Activated naive CD8-positive, alpha-beta T cell treated with anti-CD3 and anti-CD28 coated beads, Interleukin-2, amount 10 ng/mL, durations not matched to agents 7 days and 5 days (primary cell): ENCODE measurements at places on chromosomes 2 and 18.

DNA sequence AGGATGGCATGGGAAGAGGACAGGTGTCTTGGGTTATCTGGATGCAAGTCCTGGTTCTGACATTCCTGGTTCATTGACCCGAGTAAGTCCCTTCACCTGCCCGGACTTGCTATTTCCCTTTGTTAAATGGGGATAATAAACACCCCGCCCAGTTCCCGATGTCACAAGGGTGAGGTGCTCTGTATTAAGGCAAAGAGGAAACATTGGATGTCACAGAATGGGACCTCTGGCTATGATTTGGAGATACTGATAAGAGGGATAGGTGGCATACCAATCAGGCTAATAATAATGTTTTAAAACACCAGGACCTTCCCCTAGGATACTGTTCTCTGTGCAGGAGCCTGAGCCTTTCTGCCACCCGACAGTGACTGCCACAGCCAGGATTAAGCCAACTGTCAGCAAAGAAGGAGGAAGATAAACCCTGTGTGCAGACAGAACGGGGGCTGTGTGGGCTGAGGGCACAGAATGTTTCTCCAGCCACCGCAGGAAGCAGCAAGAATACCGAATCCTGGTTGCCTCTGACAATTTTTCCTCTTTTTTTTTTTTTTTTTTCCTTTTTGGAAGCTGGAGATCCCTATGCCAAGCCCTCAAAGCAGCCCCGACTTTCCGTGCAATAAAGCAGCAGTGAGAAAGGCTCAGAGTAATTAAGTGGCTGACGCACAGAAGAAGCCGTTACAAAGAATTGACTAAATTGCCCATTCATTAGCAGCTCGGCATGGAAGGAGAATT lies 336.6 kb downstream of the SMAD2 start:
- H3K4me3 ChIP-seq, result no peak overlapping the region
- H3K27ac ChIP-seq, result no peak overlapping the region
- H3K36me3 ChIP-seq, result no peaks in the 10 kb centered on the region
- peaks cover 6% of the 10 kb centered on the region for H3K4me1 ChIP-seq

GRCh38 chr18:58394046-58394445 lies 234.8 kb downstream of the ALPK2 start:
- no peak for DNase-seq
- no peaks in the 10 kb centered on the region for H3K27me3 ChIP-seq
- H3K4me1 ChIP-seq, result peaks cover 8% of the 10 kb centered on the region
- no peak overlapping the region for H3K27ac ChIP-seq

DNA sequence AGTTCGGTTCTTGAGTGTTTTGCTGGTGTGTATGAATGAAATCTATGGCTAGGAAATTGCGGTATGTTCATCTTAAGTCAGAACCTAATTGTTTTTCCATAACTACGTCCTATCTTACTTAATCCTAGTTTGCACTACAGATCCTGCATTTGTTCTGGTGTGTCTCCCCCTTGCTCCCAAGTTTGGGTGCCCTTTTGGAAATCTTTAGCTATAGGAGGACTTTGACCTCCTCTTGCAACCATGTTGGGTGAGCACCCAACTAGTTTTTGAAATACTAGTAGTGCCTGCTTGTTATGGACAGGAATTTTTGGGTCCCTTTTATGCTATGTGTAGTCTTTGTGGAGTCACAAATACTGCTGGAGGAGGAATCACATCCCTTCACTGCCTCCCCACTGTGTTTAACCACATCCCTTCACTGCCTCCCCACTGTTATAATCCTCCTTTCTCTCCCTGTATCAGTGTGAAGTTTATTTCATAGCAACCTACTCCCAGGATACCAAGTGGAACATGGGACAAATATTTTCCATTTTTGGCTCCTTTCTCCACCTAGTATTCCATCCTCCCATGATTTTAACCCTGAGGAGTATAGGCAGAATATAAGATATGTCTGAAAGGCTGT lies 26.3 kb upstream of the COBLL1 start:
- H3K4me3 ChIP-seq, result no peak overlapping the region
- no peaks in the 10 kb centered on the region for H3K36me3 ChIP-seq
- DNase-seq, result no peak
- peaks cover 4% of the 10 kb centered on the region for H3K27me3 ChIP-seq
- no peak overlapping the region for H3K27ac ChIP-seq

DNA sequence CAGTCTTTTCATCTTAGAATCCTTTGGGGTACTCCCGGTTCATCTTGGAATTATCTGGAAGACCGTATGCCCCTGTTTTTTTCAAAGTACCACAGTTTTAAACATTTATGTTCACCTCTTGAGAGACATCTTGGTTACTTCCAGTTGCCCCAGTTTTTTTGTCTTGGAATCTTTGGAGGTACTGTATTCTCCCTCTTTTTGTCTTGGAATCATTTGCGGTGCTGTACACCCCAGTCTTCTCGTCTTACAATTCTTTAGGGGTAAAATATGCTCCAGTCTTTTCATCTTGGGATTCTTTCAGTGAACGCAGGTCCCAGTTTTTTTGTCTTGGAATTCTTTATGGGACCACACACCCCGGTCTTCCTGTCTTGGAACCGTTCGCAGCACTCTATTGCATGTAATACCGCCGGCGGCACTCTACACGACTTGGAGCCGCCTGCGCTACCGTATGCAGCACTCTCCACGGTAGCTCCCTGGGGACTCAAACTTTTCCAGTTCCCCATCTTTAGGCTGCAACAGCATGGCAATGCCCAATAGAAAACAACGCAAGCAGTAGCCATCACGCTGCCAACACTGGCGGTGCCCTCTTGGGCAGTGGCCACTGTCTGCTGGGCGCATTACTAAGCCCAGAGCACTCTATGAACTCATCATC lies 21.2 kb upstream of the ZDBF2 start:
- H3K27ac ChIP-seq, result no peak overlapping the region
- peaks cover 4% of the 10 kb centered on the region for H3K4me1 ChIP-seq

GRCh38 chr2:237060534-237061312 lies 25.0 kb upstream of the COPS8 start:
- H3K36me3 ChIP-seq, result no peaks in the 10 kb centered on the region
- no peaks in the 10 kb centered on the region for H3K4me1 ChIP-seq
- H3K27me3 ChIP-seq, result no peaks in the 10 kb centered on the region
- no peak overlapping the region for H3K27ac ChIP-seq
- no peak for DNase-seq
- no peak overlapping the region for H3K4me3 ChIP-seq

GRCh38 chr2:163123526-163123925 lies 285.0 kb upstream of the KCNH7 start:
- no peaks in the 10 kb centered on the region for H3K36me3 ChIP-seq
- H3K4me3 ChIP-seq, result no peak overlapping the region
- no peaks in the 10 kb centered on the region for H3K27me3 ChIP-seq
- H3K27ac ChIP-seq, result no peak overlapping the region
- DNase-seq, result no peak

- peak; percentile 79 for DNase-seq
- H3K4me1 ChIP-seq, result peaks cover 34% of the 10 kb centered on the region
- peak overlapping the region; percentile 92 for H3K27ac ChIP-seq
- peak overlapping the region; percentile 92 for H3K4me3 ChIP-seq
- H3K27me3 ChIP-seq, result no peaks in the 10 kb centered on the region
Measured at GRCh38 chr18:74598350-74599001, 806 bp downstream of the ZNF407 start.

- H3K4me3 ChIP-seq, result no peak overlapping the region
- no peak overlapping the region for H3K27ac ChIP-seq
- H3K4me1 ChIP-seq, result peaks cover 2% of the 10 kb centered on the region
- peaks cover 18% of the 10 kb centered on the region for H3K27me3 ChIP-seq
Measured at GRCh38 chr2:222805591-222806304, 55.1 kb upstream of the ACSL3 start.

- no peak overlapping the region for H3K4me3 ChIP-seq
- H3K27ac ChIP-seq, result no peak overlapping the region
- DNase-seq, result no peak
- no peaks in the 10 kb centered on the region for H3K27me3 ChIP-seq
- peaks cover 4% of the 10 kb centered on the region for H3K4me1 ChIP-seq
Measured at GRCh38 chr2:112342067-112342550, 66.7 kb downstream of the ZC3H6 start.

GRCh38 chr2:96531872-96532505 lies 4.6 kb upstream of the ARID5A start:
- H3K4me1 ChIP-seq, result peaks cover 45% of the 10 kb centered on the region
- no peaks in the 10 kb centered on the region for H3K27me3 ChIP-seq
- DNase-seq, result peak; percentile 67
- H3K36me3 ChIP-seq, result no peaks in the 10 kb centered on the region
- H3K27ac ChIP-seq, result peak overlapping the region; percentile 76

DNA sequence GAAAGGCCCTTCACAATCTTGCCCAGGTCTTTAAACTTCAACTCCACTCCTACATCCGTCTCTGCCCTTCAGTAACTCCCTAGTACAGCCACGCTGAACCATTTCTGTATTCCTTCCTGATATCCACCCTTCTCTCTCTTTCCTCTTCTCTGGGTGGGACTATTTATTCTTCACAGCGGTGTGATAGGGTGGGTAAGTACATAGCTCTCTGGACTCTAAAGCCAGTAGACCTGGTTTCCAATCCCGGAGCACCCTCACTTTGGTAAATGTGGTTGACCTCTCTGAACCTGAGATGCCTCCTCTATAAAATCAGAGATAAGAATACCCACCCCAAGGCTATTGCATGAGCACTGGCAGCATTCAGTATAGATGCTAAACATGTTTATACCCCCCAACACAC lies 86.7 kb downstream of the ATL2 start:
- no peak overlapping the region for H3K4me3 ChIP-seq
- peak overlapping the region; percentile 38 for H3K27ac ChIP-seq
- peaks cover 12% of the 10 kb centered on the region for H3K27me3 ChIP-seq
- no peak for DNase-seq

DNA sequence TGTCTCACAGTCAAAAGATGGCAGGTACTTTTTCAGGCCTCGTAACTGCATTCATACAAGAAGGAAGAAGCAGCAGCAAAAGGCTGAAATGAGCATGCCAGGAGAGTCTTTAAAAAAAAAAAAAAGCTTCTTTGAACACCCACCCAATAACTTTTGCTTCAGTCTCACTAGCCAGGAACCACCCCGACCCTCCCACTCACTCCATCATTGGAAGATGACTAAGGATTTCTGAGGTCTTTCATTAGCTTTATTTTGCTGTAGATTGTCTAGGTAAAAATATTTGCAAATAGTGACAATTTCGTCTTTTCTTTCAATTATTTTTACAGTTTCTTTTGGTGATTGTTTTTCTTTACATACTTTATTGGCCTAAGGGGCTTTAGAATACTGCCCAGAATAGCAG lies 37.9 kb downstream of the RBBP8 start:
- peaks cover 1% of the 10 kb centered on the region for H3K4me1 ChIP-seq
- no peaks in the 10 kb centered on the region for H3K27me3 ChIP-seq
- H3K27ac ChIP-seq, result no peak overlapping the region
- DNase-seq, result no peak
- H3K4me3 ChIP-seq, result no peak overlapping the region
